ENCODE measurements at places on chromosomes 12 and 14.

GRCh38 chr12:7645395-7646177 lies 20.1 kb downstream of the APOBEC1 start:
- peak; percentile 58 for DNase-seq

DNA sequence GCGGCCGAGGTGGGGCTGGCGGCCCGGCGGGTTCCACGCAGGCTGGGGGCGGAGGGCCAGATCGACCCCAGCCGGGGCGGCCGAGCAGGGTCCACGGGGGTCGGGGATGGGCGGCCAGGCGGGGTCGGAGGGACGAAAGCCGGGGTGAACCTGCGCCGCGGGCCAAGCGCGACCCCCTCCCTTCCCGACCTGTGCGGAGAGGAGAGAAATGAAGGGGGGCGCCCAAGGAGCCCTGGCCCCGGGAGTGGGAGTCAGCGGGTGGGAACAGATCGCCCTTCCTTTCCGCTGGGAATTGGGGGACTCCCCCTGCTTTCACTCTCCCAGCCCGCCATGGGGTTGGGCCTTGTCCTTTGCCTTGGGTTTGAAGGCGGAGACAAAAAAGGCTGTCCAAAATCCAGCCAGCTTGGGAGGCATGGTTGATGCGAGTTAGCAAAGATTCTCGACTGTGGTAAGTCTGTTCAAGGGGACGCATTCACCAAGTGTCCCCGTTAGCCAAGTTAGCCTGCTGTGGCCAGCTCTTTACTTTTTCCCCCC lies 559 bp upstream of the CKAP4 start:
- DNase-seq = peak; percentile 58

DNA sequence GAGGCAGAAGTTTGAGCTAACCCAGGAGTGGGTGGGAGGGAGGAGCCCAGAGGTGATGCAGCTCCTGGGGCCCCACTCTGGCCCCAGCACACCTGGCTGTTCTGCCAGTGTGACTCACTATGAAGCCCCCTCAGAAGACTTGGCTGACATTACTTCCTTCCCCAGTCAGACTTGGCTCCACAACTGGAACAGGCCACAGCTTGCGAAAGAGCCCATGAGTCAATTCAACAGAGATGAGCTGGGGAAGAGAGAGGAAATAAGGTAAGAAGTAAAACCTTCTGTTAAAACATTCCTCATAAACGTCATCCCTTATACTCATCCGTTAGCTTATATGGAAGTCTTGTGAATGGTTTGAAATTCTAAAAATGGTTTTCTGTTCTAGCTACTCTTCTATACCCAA lies 245.9 kb downstream of the ADAMTS20 start:
- DNase-seq = peak; percentile 89

DNA sequence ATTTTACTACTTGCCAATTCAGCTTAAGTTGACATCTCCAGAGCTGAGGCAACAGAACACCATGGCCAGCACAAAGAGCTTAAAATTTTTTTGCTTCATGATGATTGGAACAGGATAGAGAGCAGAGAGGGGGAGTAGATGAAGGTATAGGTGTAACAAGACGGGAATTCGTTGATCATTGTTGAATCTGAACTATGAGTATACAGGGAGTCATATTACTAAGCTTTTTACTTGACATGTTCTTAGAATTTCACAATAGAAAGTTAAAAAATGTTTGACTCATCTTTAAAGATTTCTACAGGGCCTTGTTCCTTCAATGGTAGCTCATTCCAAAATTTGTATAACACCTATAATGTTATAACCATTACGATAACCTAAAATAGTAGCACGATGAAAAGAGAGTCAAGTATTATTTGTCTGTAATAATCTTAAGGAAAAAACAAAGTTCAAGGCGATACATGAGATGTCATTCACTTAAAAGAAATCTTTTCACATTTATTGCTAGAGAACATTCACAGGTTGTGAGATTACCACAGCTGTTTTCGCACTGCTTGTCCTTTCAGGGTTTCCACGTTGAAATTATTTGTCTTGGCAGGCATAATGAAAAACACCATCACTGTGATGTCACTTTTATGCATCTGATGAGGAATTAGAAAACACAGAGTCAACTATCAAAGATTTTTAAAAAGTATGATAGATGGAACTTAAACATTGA lies 33.9 kb downstream of the SPX start:
- peak; percentile 78 for DNase-seq

- DNase-seq = no peak
Measured at GRCh38 chr12:10186299-10186698, 7.5 kb downstream of the TMEM52B start.

DNA sequence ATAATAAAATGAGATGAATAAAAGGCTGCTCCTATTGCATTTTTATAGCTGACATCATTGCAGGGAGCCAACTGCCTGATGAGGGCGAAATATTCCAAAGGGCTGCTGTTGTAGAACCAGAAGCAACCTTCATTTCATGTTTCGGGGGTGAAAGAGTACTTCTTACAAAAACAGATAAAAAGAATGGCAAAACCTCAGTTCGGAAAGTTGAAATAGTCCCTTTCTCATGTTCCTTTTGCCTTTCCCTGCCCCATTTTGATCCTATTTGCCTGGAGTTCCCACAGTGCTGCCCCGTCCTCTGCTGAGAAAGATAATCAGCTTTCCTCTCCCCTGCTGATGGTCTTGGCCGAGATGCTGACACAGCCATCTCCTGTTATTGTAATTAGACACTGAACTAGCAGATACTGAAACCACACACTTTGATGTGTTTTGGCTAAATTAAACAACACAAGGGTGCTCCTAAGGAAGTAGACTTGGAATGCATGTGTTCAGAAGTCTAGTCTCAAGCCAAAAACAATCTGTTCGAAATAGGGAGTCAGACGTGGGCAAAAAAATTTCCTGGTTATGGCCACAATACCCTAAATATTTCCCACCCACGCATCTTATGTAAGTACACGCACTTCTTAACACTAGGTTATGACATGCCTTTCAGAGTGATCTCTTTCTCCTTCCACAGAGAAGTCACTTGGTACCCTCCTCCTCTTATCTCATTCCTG lies 117.2 kb downstream of the PPM1H start:
- DNase-seq = no peak

DNA sequence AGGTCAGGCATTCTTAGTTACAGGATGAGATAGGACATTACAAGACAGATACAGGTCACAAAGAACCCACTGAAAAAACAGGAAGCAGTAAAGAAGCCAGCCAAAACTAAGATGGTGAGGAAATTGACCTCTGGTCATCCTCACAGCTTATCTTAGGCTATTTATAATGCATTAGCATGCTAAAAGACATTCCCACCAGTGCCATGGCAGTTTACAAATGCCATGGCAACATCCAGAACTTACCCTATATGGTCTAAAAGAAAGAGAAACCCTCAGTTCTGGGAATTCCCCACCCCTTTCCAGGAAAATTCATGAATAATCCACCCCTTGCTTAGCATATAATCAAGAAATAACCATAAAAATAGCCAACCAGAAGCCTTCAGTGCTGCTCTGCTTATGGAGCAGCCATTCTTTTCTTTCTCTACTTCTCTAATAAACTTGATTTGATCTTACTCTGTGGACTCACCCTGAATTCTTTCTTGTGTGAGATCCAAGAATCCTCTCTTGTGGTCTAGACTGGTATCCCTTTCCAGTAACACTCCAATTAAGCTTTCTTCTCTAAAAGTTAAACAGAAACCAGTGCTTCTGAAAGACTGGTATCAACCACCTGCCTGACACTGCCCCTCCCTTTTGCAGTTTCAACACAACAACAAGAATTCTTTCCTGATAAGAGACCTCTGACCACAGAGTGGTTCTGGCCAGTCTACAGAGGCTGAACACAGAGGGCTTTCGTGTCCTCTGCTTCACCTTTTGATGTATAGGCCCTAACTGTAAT lies 86.9 kb downstream of the BCAT1 start:
- no peak for DNase-seq

- no peak for DNase-seq
Measured at GRCh38 chr12:117363056-117363662, 1.7 kb upstream of the NOS1 start.

DNA sequence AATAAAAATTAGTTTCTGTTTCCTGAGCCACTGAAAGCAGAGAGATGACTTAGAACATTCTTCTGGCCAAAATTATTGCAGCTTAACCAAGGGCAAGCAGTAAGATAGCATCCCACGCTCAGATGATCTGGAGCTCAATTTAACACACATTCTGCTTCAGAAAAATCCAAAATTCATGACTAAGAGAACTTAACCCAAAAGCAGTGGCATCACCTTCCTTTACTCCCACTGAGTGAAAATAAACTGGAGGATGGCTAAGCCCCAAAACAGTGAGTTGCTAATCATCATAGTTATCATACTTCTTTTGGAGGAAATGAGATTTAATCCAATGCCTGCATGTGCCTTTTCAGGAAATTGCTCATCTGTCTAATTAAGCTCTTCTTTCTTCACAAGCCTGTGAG lies 195.4 kb downstream of the DUSP6 start:
- no peak for DNase-seq

DNA sequence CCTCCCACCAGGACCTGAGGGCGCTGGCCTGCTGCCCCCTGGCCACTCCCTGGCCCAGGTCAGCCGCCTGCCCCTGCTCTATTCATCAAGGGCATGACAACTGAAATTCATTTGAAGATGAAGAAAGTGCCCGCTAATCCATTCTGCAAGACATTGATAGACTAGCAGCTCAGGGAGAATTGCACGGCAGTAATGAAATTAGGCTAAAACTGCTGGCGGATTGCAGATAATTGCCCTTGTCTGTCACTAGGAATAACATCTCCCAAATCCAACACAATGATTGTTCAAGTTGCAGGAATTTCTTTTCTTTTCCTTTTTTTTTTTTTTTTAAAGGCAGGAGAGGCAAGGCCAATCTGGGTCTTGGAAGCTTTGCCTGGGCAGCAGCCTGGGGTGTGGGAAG lies 44.5 kb downstream of the MVK start:
- DNase-seq = no peak

GRCh38 chr14:26138764-26139445 lies 458.9 kb downstream of the NOVA1 start:
- DNase-seq = peak; percentile 26

GRCh38 chr14:41167040-41167439 lies 439.6 kb upstream of the LRFN5 start:
- no peak for DNase-seq

- DNase-seq = no peak
Measured at GRCh38 chr12:118219772-118220171, 83.8 kb downstream of the PEBP1 start.

GRCh38 chr14:40229676-40230075 lies 797.4 kb upstream of the FBXO33 start:
- DNase-seq = peak; percentile 36

- DNase-seq = no peak
Measured at GRCh38 chr14:84592770-84593169, 937.2 kb upstream of the FLRT2 start.

DNA sequence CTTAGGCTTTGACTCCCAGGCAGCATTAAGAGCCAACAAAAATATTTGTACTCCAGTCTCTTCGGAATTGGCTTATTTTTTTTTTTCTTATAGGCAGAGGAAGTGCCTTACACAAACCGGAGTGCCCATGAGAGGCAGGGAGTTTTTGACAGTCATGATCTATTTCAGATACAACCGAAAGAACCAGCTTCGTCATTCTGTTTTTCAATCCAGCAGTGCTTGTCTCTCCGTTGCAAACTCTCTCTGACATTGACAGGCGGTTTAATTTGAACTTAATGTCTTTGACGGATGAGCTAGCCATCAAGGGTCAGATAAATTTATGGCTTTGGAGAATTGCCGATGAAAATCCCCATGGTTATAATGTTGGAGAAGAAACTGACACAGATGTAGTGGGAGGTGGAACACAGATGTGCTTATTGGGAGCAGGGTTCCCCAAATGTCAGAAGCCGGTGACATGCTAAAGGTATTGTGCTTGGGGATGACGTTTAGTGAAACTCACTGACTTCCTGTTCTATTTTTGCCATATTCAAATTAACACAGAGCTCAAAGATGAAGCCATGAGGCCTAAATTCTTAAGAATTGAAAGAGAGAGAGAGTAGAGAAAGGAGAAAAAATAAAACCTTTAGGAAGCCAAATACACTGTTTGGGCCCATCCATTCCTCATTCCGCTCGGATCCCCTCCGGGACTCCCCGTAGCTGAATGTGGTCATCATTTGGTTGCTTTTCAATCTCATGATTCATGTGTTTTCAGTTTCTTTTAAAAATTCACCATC lies 59.7 kb downstream of the PLXNC1 start:
- peak; percentile 20 for DNase-seq

GRCh38 chr12:123908884-123909725 lies 63.5 kb downstream of the CCDC92 start:
- DNase-seq = no peak

DNA sequence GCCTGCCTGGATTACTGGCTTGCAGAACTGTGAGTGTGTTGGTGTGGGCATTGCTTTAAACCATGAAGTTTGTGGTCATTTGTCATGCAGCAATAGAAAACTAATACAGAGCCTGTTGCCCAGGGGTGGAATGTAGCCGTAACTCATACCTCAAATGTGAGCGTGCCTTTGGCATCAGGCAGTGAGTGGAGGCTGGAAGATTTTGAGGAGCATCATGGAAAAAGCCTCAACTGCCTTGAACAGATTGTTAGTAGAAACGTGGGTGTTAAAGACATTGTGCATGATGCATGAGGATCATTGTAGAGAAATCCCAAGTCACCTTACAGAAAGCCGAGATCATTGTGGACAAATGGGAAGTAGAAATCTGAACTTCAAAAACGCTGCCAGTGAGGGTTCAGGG lies 580.5 kb downstream of the AACS start:
- DNase-seq = no peak

- peak; percentile 27 for DNase-seq
Measured at GRCh38 chr12:107144990-107145389, 51.6 kb upstream of the CRY1 start.

- DNase-seq = peak; percentile 90
Measured at GRCh38 chr12:12779529-12779928, 5.9 kb upstream of the APOLD1 start.

DNA sequence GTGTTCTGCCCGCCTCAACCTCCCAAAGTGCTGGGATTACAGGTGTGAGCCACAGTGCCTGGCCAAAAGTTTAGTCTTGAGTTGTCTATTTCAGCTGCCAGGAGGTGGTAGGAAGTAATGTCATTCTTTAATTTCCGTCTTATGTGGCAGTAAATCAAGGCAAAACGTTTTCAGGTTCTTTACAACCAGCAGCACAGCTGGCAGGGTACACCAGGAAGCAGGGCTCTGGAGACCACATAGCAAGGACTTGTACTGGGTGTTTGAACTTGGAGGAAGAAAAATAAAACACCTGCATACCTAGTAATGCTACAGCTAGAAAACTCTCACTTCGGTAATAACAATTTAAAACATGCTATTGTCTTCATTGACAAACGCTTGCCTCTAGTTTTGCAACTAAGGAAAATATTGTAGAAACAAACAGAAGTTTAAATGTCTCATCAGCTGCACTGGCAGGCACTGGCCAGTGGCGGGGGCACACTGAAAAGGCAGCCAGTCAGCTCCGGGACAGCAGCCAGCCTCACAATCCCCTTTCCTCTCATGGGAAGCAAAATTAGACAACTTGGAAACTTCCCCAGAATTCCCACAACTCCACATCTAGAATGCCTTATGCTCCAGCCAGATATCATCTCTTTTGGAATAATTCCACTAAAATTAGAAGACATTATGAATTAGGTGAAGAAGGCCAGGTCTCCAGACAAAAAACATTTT lies 72.2 kb downstream of the CLIP1 start:
- no peak for DNase-seq

- peak; percentile 82 for DNase-seq
Measured at GRCh38 chr14:69090187-69090789, 62.6 kb downstream of the DCAF5 start.
